ENCODE measurements at places on chromosomes 7 and 10.

DNA sequence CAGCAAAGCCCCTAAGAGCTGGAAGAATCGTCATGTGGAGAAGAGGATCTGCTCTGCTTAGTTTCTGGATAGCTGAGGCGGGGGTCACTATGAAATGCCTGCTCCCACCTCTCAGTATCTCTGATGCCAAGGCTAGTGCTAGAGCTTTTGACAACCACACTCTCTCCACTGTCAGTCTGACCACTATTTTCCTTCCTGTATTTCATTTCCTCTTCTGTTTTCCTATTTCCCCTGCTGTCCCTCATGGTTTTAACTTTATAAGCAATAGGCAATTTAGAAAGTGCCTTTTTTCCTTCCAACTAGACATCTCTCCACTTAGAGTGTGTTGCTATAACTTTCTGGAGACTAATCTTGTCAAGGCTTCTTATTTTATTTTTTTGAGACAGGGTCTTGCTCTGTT lies 23.6 kb downstream of the C7orf57 start:
- no peak for DNase-seq

DNA sequence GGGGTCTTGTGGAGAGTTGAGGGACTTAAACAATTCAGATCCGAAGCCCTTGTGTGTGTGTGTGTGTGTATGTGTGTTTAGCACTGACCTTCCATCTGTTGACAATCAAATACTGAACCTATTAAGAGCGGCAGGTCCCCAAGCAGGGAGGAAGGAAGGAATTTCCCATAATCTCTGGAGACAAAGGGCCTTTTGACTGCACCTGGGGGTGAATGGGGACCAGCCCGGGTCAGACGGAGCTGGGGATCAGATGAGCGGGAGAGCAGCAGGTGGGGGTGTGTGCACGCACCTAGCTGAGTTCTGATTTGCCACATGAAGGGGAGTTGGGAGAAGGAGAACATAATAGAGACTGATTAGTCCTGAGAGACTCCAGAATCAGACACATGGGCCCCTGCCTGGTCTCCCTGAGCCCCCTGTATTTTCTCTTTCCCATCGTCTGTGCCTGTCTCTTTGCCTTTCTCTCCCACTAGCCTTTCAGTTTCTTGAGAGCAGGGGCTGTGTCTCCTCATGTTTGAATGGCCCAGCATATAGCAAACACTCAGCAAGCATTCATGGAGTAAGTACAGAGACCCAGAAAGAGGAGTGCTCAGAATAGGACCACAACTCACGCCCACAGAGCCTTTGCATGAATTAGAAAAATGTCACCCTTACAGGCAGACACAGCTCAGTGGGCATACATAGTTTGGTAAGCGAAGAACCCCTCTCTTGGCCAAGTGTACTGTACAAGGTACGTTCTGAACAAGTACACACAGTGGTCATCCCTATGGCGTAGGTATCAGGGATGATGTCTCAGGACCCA lies 288.3 kb upstream of the HABP2 start:
- no peak for DNase-seq

DNA sequence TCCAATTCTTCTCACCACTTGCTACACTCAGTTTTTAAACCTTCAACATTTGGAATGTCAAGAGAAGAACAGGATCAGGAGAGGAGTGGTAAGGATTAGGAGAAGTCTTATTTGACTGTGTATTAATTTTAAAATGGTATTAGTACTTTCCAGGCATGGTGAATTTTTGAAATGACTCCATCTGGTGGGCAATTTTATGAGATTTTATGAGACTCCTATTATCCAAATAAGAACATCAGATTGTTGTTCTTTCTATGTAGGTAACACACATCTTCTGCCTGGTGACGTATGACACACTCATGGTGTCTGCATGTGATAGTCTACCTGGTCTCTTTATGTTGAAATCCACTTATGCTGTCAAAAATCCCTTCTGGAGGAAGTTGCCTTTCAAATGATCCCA lies 51.0 kb downstream of the SLC13A1 start:
- no peak for DNase-seq

DNA sequence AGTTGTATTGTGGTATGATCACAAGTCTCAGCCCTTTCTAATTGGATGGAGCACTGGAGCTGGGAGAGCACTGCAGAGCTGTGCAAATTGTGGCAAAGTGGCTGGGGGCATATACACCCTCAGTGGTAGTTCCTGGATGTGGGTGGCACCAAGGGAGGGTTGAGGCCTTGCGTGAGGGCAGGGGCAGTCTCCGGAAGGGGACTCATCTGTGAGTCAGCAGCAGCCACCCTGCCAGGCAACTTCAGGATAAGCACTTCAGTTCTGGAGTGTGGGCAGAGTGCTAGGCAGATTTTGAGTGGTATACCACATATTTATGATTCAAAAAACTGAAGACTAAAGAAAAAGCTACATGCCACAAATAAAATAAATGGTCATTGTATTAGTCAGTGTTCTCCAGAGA lies 210.5 kb downstream of the ETV1 start:
- no peak for DNase-seq

DNA sequence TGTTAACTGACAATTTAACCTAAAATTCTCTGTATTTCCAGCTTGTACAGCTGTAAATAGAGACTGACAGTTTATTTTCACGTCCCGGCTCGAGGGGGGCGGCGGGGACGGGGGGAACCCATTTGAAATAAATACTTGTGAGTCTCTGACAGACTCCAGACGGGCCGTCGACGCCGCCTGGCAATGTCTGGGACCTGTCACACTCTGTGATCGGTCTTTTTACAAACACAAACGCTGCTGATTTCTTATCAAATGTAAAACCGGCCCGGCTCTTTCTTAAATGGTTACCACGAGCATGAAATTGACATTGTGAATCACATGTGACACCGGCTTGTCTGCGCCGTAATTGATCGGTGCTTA lies 57.0 kb downstream of the UNCX start:
- no peak for DNase-seq

DNA sequence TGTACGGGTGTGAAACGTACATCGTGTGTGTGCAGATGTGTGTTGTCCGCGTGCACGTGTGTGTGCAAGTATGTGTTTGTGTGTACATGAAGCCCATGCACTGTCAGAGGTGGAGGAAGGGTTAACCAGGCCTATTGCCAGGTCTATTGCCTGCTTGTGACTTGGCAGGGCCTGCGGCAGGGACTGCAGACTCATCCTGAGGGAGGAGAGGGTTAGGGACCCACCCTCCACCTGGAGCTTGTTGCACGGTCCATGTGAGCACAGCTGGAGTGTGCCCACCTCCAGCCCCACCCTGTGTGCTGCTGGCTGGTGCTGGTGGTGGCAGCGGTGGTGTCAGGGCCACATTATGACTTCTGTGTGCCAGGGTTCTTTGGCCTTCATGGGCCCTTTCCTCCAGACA lies 7.1 kb upstream of the AQP1 start:
- DNase-seq = no peak

DNA sequence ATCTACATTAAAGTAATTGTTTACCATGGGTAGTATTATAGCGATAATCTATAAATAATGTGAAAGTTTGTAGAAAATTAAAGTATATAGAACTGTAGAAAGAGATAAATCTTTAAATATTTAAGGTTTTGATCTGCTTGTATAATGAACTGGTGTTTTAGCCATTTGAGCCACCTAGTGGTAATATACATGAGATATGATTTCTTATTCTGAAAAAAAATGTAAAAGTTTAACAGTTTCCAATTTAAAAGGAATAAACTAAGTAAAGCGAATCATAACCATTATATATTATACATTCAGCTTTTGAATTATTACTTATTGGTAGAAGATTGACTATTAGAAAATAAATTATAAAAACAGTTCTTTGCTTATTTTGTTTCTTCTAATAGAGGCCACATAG lies 91.2 kb downstream of the OTUD1 start:
- no peak for DNase-seq

DNA sequence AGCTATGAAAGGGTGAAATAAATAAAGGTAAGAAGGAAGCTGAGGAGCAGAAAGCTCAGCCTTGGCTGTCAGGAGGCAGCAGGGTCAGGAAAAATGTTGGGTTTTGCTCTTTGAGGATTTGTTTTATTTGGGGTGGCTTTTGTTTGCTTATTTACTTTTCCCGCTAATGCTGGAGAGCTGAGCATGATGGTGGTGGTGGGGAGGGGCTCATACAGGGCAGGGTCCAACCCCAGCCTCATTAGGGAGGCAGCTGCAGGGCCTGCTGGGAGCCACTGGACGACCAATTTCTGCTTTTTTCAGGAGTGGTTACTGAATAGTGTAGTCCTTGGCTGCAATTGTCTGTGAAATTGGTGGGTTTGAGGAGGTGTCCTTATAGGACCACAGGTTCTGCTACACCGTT lies 36.3 kb downstream of the CCM2 start:
- DNase-seq = no peak

- no peak for DNase-seq
Measured at GRCh38 chr7:26073041-26073440, 79.0 kb upstream of the NFE2L3 start.
